Epithelial cell of umbilical artery (primary cell): ENCODE measurements at places on chromosomes 3 and 15. TPM values are rescaled to one million over a fixed set of nuclear protein-coding genes. Genes with fewer than 3 reads are reported as not detected.

The PIERCE2 gene
- total RNA-seq, result 0.61 and 1.6 TPM in 2 replicates

The CCR1 gene
- not detected in 2 replicates for total RNA-seq

The KNG1 gene
- not detected in 2 replicates for total RNA-seq

The CNTN3 gene
- 1.5 and 2.6 TPM in 2 replicates for total RNA-seq

The TRMT10C gene
- 52.7 and 65.3 TPM in 2 replicates for total RNA-seq

The GMPPB gene
- 51.2 and 56.5 TPM in 2 replicates for total RNA-seq

The TGM4 gene
- total RNA-seq, result 0.15 TPM in 1 of 2 replicates, not detected in the other
